ENCODE measurements at places on chromosomes 16 and 17. TPM values are rescaled to one million over a fixed set of nuclear protein-coding genes. Genes with fewer than 3 reads are reported as not detected.

PPP1R1B gene
- 4.1 TPM for total RNA-seq

TP53TG3D gene
- total RNA-seq: not detected

TLK2 gene
- 39.1 TPM for total RNA-seq

RUNDC1 gene
- total RNA-seq: 12.1 TPM

RAB40C gene
- total RNA-seq: 12.0 TPM
